ENCODE measurements at places on chromosomes 2 and 18. TPM values are rescaled to one million over a fixed set of nuclear protein-coding genes. Genes with fewer than 3 reads are reported as not detected.

DNA sequence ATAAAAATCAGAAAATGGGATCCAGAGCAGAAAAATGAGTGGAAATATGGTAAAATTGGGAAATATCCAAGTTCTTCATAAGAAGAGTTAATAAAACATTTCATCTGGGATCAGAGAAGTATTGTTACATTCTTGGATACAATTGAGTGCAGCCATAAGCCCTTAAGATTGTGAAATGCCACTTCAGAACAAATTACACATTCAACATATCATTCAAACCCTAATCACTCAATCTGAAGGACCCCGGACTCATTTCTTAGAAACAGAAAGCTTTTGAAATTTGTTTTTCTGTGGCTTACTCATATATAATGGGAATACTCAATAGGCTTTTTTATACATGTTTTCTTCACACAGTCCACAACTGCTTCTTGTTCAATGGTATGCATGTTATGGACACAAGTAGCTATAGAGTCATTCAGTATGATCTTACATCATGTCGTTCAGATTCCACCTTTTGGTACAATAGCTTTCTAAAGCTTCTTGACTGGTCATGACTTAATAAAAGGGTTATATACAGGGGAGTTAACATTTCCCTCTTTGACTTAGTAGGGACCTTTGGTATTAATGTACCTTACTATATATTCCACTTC is 39.9 kb downstream of the SCN7A start:
- no peak for DNase-seq

DNA sequence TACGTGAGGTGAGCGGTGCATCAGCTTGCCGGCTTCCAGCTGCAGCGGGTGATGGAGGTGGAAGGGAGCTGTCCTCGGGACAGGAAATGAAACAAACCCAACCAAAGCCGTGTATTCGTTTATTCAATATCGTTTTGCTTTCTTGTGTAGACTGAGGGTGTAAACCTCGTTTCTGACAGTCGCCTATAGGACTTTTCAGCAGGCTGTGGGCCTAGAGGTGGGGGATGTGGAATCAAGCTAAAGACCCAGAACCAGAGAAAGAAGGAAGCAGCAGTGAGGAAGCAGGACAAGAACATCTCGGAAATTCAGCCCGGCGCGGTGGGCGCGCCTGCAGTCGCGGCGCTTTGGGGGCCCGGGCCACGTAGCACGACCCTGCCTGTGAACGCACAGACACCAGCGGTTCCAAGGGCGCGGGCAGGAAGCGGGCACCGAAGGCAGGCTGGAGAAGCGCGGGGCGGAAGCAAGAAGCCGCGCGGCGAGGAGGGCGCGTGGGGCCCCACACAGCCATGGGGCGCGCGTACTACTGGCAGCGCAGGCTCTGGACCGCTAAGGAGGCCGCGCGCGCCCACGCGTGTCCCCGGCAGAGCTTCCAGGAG is 755 bp upstream of the ATP9B start:
- DNase-seq = peak; percentile 18

NOSTRIN gene
- 22.8 TPM for total RNA-seq

CRIM1 gene
- 186 TPM for total RNA-seq

C1GALT1C1L gene
- total RNA-seq = not detected

UGT1A8 gene
- not detected for total RNA-seq

FAM228A gene
- total RNA-seq = 3.9 TPM

DNA sequence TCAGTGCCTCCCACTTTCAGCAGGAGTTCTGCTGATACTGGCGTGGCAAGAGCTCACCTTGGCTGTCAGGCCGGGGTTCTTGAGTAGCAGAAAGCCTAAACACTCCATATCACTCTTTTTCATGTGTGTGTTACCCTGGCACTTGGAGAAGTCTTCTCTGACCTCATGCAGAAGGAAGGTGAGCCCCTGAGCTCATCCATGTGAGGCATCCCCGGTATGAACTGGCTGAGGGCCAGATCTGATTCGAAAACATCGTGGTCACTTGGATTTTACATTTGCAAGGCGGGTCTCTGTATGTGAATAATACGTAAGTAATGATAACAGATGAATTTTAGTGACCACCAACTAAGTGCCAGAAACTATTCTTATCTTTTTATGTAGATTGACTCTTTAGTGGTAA is 93.6 kb downstream of the RAPGEF4 start:
- no peak for DNase-seq
